Kidney epithelial cell (primary cell): ENCODE measurements at places on chromosomes 2 and 18.

GRCh38 chr2:172998547-172999272, 76.9 kb upstream of the MAP3K20 start:
- DNase-seq = no peak

- no peak for DNase-seq
Observed at GRCh38 chr2:173205375-173205774, 129.7 kb downstream of the MAP3K20 start.

GRCh38 chr2:48059975-48060374, 153.7 kb upstream of the FBXO11 start:
- DNase-seq = no peak

DNA sequence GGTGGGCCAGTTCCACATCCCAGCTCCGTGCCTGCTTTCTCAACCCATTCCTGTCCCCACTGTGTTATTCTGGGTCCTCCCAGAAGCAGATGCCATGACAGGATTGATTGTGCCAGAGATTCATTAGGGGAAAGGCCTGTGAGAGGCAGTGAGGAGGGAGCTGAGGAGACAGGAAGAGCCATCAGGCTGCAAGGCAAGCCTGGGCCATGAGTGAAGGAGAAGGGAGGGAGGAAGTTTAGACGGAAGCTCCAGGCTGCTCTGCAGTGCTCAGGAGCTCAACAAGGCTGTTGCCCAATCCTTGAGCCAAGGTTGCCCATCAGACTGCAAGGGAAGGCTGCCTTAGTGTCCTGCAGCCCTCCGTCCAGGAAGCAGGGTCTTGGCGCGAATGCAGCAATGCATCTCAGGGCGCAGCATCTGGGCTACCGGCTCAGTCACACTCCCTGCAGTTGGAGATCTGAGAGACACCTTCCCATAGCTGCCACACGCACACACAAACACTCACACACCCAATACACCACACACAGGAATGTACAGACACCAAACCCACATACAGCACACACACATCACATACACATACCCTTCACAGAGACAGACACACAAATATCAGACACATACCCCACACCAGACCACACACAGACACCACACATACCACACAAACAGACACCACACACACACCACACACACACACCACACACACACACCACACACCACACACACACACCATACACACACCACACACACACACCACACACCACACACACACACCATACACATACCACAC, 139.5 kb upstream of the NDUFV2 start:
- no peak for DNase-seq

DNA sequence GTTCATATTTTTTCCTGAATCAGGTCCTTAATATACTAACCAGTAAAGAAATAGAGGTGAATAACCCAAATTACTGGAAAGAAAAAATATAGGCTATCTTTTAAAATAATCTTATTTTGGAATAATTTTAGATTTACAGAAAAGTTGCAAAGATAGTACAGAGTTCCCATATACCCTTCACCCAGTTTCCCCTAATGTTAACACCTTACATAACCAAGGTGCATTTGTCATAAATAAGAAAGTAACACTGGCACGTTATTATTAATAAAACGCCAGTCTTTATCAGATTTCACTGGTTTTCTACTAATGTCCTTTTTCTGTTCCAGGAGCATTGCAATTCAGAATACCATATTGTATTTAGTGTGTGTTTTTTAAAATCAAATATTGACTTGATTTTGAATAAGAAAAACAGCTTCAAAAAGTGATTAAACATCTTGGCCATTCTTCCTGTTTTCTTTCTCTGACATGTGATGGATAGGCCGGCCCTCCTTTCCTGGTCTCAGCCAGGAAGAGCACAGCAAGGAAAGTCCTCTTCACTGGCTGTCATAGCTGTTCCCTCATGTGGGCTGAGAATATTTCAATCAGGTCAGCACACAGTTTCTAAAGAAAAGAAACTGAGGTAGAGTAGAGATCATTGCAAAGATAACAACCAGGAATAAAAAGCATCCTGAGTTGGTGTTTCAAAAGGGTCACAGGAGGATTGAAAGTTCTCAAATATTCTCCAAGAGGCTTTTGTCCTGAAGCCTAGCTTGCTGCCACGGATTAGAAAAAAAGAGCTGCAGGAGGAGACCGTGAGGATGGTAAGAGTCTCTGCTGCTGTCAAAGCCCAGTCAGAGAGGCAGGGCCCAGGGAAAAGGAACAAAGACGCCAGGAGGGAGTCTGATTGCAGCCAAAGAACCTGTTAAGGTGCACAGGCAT, 79.3 kb upstream of the ARL5A start:
- no peak for DNase-seq

DNA sequence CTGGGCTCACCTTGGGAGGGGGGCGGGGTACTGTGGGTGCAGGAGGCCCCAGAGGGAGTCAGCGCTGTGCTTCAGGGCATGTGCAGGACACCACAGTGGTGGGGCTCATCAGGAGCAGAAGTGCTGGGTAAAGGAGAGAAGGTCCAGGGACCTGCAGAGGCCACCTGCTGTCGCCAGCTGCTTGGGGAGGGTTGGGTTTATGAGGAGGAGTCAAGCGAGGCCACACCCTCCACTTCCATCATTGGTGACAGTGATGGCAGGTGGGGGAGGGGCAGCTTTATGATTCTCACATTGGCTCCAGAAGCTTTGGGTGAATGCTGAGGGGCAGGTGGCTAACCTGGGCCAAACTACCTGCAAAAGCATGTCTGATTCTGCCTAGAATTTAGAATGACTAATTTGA, 392.6 kb downstream of the HRH4 start:
- no peak for DNase-seq

DNA sequence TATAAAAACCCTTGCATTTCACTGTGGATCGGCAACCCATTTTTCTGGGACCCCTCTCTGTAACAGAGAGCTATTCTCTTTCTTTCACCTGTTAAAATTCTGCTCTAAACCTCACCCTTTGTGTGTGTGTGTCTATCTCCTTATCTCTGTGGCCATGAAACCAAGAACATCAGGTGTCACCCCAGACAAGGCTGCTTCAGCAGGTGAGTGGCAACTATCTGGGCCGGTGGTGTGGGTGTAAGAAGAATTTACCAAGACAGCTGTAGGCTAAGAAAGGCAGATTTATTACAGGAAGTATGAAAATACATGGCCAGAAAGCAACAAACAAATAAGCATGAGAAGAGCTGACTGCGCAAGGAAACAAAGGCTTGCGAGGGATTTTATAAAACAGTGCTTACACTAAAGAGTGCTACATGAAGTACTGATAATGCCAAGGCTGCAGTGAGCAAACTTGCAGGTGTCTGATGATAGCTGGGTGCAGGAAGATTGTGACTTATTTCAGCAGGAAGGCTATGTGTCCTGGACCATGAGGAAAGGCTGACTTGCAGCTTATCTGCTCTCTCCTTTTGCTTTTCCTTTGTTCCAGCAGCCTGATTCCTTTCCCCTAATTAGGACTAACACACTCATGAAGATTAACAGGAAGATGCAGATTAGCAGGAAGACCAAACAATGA, 421.1 kb downstream of the PTH2R start:
- DNase-seq = no peak

- no peak for DNase-seq
Observed at GRCh38 chr2:104944495-104944894, 90.6 kb downstream of the POU3F3 start.

GRCh38 chr18:35253655-35254287, 12.9 kb downstream of the ZNF397 start:
- no peak for DNase-seq

DNA sequence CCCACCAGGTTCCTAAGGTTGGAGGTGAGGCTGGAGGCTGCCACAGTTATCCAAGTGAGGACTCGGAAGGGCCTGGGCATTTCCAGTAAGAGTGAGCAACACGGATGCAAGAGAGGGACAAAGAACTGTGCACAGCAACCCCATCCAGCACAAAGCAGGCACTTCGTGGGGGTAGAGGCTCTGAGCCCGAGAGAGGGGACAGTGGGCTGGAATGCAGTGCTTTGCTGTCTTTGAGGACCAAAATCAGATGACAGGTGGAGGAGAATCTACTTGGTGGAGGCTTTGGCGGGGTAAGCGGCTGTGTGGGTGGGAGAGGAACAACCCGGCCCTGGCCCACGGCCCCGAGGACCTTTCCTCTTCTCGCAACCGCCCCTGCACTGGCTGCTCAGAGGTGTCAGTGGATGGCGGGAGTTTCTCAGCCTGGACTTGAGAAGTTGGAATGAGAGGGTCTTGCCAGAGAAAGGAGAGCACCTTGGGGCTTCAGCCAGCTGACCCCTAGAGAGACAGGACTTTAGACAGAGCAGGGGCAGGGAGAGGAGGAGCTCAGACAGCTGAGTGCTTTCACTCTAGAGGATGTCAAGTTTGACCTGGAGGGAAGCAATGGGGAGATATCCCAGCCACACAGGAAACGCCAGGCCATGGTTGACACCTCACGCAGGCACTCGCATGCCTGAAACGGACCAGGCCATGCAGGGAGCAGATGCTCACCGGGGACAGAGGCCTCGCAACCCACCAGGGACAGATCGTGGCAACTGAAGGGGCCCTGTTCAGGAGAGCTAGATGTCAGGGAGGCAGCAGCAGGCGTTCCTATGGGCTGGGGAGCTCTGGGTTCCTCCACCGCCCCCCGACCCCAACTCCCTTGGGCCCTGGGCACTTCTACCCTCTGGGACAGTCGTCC, 11.6 kb downstream of the RAMP1 start:
- no peak for DNase-seq

DNA sequence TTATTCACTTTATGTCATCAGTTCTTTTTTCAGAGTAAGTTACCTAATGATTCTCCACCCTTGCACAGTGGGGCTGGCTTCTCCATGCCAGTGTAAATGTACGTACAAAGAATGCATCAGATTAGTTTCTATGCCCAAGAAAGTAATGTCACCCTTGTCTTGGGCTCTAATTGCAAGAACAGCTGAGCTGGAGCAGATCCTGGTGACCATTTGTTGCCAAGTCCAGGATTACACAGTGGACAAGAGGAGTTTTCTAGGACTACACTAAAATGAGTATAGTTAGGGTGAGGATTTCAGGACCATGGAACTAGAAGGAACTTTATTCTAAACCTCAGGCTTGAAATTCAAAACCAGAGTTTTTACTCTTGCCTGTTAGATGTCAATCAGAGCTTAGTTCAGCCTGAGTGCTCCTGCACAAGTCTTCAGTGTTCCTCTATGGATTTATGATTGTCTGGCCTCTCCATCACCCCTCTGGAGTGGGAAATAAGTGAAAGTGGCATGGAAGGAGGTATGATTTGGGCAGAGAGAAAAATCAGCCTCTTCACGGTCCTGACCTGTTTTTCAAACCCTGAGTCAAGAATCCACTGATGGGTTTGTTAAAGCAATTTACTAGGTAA, 29.8 kb downstream of the PCBP1 start:
- DNase-seq = no peak

DNA sequence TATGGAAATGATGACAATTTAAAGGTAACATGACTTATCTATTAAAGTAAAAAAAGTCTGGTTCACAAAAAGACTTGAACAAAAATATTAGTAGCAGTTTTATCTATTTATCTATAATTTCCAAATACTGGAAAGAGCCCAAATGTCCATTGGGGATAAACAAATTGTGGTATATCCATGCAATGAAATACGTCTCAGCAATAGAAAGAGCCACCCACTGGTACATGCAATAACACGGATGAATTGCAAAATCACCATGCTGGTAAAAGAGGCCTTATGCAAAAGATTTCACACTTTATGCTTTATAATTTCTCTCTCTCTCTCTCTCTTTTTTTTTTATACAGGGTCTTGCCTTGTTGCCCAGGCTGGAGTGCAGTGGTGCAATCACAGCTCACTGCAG, 91.4 kb upstream of the ASAP2 start:
- DNase-seq = no peak

GRCh38 chr2:216015722-216016464, 2.5 kb upstream of the MREG start:
- DNase-seq = no peak

DNA sequence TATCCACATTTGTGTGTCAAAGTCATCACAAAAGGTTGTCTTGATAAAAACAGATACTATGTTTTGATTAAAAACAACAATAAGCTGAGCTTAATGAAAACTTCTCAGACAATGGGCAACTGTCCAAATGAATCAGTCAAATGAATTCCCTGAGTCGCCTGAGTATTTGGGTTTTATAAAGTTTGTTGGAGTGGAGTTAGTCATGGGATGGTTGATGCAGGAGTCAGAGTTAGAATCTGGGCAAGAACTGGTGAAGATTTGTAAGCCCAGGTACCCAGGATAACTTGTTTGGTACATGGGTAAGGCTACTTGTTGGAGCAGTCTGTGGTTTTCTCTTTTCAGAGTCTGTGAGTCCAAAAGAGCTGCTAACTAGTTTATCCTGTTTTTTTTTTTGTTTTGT, 34.4 kb upstream of the RAPGEF4 start:
- peak; percentile 25 for DNase-seq

GRCh38 chr2:106531676-106532214, 44.6 kb downstream of the CD8B2 start:
- DNase-seq = no peak

DNA sequence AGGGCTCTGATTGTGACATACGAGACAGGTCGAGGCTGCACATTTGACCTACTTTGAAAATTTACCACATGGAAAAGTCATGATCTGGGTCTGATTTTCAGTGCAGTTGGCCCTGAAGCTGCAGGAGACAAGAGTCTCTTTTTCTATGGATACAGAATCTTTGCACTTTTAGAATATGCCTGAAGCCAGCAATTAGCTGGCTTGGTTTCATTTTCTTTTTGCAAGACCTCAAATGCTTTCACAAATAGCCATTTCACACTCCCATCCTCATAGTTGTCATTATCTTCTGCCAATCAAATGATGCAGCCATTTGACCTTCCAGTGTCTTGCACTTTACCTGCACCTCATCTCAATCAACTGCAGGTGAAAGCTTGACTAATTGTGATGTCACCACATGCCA, 59.0 kb downstream of the GPR39 start:
- no peak for DNase-seq

GRCh38 chr18:36545821-36546427, 248.4 kb downstream of the FHOD3 start:
- no peak for DNase-seq

DNA sequence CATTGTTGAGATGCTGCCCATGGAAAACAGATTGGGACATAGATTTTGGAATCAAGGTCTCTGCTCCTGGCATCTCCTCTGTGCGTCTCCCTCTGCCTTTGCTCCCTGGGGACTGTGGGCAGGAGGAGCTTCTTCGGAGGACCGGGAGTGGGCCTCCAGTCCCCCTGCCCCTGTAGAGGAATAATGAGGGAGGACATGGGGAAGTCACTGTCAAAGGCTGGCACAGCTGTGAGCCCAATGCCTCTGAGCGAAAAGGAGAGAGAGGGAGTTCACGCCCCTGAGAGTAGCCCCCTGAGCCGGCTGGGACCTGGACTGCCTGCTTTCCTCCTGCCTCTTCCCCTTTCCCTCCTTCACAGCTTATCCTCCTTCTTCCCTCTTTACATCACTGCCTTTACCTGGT, 195.0 kb downstream of the LOXHD1 start:
- no peak for DNase-seq

GRCh38 chr18:44881461-44882162, 200.9 kb downstream of the SETBP1 start:
- DNase-seq = no peak

DNA sequence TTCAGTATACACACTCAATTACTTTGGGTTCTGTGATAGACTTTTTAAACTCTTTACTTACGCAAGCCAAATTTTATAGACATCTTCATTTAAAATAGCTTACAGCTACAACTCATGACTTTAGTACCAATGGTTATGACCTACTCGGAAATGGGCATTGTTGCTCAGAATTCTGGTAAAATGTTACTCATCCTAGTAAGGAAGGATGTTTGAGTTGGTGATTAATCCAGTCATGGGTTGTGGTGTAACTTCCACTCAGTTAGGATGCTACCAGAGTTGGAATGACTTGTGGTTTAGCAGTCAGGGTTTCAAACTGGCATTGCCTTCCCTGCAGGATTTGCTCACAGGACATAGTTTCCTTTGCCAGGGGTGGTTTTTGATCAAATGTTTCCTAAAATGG, 7.4 kb upstream of the NPC1 start:
- peak; percentile 83 for DNase-seq
